Thyroid gland (tissue), 4 donors: ENCODE measurements at places on chromosomes 2 and 18. TPM values are rescaled to one million over a fixed set of nuclear protein-coding genes. Genes with fewer than 3 reads are reported as not detected.

- H3K36me3 ChIP-seq = no peaks in the 10 kb centered on the region
- DNase-seq = no peak
- no peak overlapping the region for H3K4me3 ChIP-seq
- no peaks in the 10 kb centered on the region for H3K4me1 ChIP-seq
- no peak overlapping the region for H3K27ac ChIP-seq
Observed at GRCh38 chr2:158699323-158699722, 95.8 kb upstream of the DAPL1 start.

DNA sequence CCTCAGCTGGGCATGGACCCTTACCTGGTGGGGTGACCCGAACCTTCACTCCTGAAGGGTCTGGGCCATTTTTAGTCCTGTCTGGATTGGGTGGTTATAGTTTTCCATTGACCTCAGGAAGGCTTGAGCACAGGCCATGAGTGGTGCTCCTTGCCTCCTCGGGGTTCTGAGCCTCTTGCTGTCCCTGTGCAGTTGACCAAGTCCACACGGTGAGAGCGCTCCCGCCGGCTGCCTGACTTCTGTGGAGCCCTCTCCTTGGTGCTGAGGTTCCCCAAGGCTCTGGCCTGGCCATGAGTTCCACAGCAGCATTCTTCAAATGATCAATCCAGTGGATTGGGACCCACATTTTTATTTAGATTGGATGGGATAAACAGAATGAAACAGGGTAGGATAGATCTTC, 159.5 kb downstream of the SEPTIN10 start:
- DNase-seq = no peak
- H3K27ac ChIP-seq = no peak overlapping the region
- H3K36me3 ChIP-seq = no peaks in the 10 kb centered on the region
- H3K4me3 ChIP-seq = no peak overlapping the region
- no peaks in the 10 kb centered on the region for H3K27me3 ChIP-seq

- no peaks in the 10 kb centered on the region for H3K4me1 ChIP-seq
- no peak overlapping the region for H3K27ac ChIP-seq
- H3K27me3 ChIP-seq = no peaks in the 10 kb centered on the region
- no peak overlapping the region for H3K4me3 ChIP-seq
Observed at GRCh38 chr2:231361701-231362554, 33.6 kb upstream of the B3GNT7 start.

DNA sequence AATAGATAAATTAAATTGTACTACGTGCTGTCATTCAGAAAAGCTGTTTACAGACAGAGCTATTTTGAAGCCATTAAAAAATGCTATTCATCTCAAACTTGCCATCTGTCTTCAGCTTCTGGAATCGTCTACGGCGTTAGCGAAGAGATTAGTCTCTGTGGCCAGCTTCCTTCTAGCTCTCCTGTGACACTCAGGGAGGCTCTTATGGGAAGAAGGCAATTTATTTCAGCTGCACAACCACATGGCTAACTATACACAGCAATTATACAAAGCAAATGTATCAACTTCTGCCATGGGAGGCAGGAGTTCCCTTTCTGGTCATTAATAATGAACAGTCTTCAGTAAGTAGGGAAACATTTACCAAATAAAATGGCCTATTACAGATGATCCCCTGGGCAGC, 6.3 kb downstream of the CTAGE1 start:
- H3K27ac ChIP-seq = no peak overlapping the region
- no peaks in the 10 kb centered on the region for H3K36me3 ChIP-seq
- H3K4me3 ChIP-seq = no peak overlapping the region
- H3K4me1 ChIP-seq = no peaks in the 10 kb centered on the region

- H3K27me3 ChIP-seq = no peaks in the 10 kb centered on the region
- no peaks in the 10 kb centered on the region for H3K36me3 ChIP-seq
- H3K27ac ChIP-seq = no peak overlapping the region
Observed at GRCh38 chr18:79481046-79481790, 85.5 kb downstream of the NFATC1 start.

The MDH1B gene
- total RNA-seq = 8.4 TPM
